Activated T-helper 1 cell treated with anti-CD3 and anti-CD28 coated beads, Interleukin-12 subunit alpha, Interleukin-12 subunit beta, Interleukin-2, Interleukin-4 antibody, amounts not matched to agents 30 ng/mL and 10 ng/mL and 1 ng/mL, durations not matched to agents 14 hours and 24 hours and 36 hours (primary cell): ENCODE measurements at places on chromosomes 13 and 19.

DNA sequence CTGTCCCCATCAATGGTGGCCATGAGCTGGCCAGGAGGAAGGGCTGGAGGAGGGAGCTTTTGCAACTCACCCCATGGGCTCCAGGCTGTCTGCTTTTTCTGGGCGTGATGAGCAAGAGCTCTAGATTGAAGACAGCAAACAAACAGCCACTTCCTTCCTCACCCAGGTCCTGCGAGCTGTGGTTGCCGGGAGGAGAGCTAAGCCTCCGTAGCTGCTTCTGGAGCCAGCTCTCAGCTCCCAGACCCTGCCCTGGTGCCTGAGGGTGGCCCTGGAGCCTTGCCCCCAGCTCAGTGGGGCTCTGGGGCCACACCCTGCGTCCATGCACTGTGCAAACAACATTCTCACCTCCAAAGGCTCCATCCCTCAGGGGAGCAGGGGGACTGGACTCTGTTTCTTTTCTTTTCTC, 6.2 kb downstream of the MYO1F start:
- DNase-seq = peak; percentile 63

DNA sequence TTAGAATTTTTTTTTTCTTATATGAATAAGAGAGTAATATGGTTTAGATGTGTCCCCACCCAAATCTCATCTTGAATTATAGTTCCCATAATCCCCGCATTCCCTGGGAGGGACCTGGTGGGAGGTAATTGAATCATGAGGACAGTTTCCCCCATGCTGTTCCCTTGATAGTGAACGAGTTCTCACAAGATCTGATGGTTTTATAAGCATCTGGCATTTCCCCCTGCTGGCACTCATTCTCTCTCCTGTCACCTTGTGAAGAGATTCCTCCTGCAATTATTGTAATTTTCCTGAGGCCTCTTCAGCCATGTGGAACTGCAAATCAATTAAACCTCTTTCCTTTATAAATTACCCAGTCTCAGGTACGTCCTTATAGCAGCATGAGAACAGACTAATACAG, 205.7 kb downstream of the MYO16 start:
- DNase-seq = no peak

DNA sequence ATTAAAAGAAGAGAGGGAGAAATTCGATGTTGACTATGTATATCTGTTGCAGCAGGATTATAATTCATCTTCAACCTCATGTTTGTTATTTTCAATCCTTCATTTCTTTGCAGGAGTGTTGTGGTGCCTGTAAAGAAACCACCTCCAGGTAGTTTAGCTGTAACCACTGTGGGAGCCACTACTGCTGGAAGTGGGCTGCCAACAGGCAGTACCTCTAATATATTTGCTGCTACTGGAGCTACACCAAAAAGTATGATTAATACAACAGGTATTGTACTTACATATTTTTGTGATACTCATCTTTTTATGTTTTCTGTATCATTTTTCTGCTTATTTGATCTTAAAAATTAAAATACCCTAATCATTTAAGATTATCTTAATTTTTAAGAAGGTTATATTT, 266.5 kb downstream of the NBEA start:
- DNase-seq = no peak

GRCh38 chr19:17079710-17080439, 4.3 kb downstream of the MYO9B start:
- peak; percentile 53 for DNase-seq

- no peak for DNase-seq
Measured at GRCh38 chr13:108276060-108276459, 6.5 kb downstream of the TNFSF13B start.

GRCh38 chr19:39563408-39563807, 23.4 kb upstream of the EID2 start:
- no peak for DNase-seq

DNA sequence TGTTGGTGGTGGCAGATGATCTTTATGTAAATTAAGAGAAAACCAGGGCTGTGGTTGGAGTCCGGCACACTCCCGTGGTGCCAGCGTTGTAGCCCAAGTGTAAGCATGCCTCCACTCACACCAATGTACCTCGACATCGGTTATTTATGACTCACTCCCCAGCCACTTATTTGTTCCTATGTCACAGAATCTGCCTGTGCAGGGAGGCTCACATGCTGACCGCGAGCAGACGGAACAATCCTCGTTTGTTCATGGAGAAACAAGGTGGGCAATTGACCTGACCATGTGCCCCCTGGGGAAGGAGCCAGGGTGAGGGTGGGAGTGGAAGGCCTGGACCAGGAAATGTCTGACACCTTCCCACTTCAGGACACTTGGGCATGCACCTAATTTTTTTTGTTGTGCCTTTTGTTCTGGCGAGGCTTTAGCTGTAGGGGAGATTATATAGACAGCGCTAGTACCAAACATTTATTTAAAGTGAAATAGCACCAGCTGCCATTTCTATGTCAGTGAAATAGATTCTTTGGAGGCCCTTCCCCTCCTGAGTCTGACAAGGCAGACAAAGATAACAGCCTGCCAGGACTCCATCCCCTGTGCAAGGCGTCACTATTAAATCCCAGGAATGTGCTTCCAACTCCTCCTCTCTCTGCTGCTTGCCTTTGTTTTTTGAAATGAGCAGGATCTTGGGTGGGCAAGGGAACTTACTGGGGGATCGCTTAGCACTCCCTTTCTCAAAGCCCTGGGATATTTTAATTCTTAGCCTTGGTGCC, 394.2 kb downstream of the FGF9 start:
- DNase-seq = no peak

DNA sequence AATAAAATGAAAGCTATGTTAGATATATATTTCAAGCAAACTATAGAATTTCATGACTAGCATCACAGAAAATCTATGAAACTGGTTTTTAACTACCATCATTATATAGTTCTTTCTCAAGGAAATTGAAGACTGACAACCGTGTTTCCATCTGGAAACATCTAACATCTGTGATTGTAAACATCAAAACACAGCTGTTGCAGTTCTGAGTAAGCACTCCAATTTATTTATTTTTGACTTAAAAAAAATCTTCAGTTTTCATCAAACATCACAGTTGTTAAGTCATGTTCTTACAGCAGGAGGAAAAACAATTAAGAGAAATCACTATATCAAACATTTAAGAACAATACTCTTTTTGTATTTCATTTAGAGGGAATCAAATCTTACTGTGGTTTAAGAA, 1653.0 kb upstream of the MIR17HG start:
- DNase-seq = no peak

GRCh38 chr13:27264648-27265047, 6.0 kb upstream of the RASL11A start:
- DNase-seq = no peak

- peak; percentile 60 for DNase-seq
Measured at GRCh38 chr19:44304659-44305193, at the start of gene ZNF235. ZNF235 (minus strand) TSS chr19:44305025; CDS start chr19:44303404, 1,621 bp downstream.

GRCh38 chr19:7792281-7792680, 29.2 kb downstream of the CLEC4M start:
- no peak for DNase-seq

DNA sequence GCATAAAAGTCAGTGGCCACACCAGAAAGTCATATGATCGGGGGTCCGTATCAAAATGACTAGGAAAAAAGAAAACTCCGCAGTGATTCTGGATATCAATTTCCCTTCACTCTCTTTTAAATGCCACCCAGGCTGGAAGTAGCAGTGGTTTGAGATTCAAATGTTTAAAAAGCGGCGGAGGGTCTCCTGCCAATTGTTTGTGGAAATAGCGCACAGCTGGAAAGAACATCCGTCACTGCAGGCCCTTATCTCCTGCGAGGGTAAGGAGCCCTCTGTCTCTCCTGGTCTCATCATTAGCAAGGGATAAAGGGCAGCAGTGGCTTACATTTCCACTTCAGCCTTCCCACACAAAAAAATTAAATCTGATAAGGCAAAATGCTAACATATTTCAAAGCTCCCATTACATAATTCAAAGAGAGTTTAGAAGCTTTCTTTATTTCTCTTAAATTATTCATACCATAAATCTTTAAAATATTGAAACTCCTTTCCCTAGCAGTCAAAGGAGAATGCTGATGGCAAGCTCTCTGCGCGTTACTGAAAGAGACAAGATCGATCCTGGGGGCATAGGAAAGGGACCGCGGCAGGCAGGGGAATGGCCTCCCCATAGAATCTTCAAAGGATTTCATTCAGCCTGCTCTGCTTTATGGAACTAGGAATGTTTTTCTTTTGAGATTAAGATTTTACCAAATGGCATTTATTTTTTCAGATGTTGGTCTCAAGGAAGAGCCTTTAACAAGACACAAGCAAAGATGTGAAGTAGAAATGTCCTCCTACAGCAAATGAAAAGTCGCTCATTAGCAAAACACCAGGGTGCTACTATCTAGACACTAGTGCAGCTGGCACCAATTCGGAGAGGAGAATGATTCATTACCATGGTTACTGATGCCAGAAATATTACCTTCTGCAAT, 35.0 kb downstream of the AMER2 start:
- DNase-seq = no peak

DNA sequence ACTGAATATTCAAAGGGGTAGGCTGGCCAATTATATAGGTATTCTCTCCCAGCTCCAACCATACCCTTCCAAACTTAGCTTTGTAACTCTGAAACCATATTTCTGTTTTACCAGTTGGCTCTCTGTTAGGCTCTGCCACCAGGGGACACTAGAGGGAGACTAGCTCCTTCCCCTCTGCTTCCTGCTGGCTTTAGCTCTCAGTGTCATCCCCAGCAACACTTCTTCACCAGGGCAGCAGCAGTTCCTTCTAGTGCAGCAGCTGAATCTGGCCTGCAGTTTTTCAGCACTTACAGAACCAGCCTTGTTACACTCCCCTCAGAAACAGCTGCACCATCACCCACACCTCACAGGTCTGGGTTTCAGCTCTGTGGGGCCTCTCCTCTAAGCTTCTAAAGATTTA, 51.0 kb upstream of the DOCK9 start:
- DNase-seq = peak; percentile 45

DNA sequence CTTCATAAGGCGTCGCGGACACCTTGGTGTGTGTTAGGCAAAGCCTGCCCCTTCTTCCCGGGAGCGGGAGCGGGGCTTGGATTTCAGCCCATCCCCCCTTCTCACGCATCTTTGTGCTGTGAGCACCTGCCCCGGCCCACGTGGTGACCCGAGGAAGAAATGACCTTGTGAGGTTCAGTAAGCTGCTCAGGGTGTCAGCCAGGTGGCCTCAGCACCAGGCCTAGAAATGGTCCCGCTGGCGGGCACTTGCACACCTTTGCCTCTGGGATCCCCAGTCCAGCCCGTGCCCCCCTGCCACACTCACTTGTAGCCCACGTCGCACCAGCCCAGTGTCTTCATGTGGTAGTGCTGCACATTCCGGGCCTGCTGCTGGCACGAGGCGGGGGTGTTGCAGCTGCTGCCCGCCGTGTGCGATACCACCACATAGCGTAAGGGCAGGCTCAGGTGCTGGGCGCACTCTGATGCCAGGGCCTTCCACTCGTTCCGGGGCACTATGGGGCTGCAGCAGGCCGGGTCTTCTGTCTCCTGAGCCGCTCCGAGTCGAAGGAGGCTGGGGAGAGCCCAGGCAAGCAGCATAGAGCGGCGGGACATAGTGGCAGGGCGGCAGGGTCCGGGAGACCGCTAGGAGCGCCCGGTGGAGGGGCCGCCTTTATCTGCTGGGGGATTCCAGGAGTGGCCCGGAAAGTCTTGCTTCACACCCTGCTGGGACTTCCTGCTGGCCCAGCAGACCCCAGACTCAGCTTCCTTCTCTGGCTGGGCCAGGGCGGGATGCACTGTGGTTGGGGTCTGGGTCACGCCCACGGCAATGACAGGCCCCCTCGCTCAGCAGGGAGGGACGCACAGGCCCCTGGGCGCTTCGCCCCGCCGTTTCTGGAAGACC, at the start of gene PGLYRP1:
TSS of gene PGLYRP1 (minus strand) at position 623 of the 880 bp plus-strand sequence. CDS start at position 591, 32 bp downstream.
- no peak for DNase-seq

GRCh38 chr13:54980651-54981050, 1952.0 kb downstream of the OLFM4 start:
- DNase-seq = no peak

GRCh38 chr19:29512748-29513147, 13.0 kb upstream of the VSTM2B start:
- no peak for DNase-seq

GRCh38 chr19:55647732-55648584, at the start of gene CCDC106:
CCDC106 (plus strand) TSS chr19:55648212; CDS start chr19:55649047, 835 bp downstream.
- peak; percentile 31 for DNase-seq

DNA sequence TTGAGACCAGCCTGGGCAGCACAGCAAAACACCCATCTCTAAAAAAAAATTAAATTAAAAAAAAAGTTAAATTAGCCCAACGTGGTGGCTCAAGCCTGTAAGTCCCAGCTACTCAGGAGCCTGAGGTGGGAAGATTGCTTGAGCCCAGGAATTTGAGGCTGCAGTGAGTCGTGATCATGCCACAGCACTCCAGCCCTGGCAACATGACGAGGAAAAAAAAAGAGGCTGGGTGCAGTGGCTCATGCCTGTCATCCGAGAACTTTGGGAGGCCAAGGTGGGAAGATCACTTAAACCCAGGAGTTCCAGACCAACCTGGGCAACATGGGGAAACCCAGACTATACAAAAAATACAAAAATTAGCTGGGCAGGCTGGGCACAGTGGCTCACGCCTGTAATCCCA, 2.2 kb upstream of the TMEM161A start:
- DNase-seq = no peak

DNA sequence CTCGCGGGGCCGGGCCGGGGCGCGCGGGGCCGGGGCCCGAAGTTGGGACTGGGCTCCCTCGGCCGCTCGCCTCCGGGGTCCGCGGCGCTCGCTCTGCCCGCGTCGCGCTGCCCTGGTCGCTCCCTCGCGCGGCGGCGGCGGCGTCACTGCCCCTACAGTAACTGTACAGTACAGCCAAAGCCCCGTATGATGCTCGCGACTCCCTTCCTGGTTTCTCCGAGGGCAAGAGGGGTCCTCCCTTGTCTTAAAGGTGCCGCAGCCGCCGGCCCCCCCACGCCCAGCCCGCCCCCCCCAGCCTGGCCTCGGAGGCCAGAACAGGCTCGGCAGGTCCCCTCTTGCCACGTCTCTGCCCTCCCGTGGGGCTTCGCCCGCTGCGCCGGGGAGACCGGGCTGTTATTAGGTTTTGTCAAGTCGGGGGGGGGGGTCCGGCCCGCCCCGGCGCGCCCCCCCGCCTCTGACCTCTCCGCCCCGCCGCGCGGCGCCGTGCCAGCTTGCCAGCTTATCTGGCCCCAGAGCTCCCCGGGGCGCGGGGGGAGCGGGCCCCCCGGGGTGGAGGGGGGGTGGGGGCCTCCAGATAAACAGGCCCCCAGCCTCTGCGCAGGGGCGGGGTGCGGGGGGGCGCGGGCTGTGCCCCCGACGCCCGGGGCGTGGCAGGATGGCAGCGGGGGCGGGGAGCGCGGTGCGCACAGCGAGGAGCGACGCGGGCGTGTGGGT, at the start of gene ZBTB7A:
TSS of gene ZBTB7A (minus strand) at position 218 of the 714 bp plus-strand sequence. CDS start 11,667 bp downstream, outside the sequence.
- peak; percentile 67 for DNase-seq
